Left ventricle myocardium superior (tissue), 1 donor: ENCODE measurements at places on chromosomes 4 and X. TPM values are rescaled to one million over a fixed set of nuclear protein-coding genes. Genes with fewer than 3 reads are reported as not detected.

- DNase-seq = no peak
Measured at GRCh38 chr4:166655231-166655630, 579.1 kb downstream of the SPOCK3 start.

TBC1D8B gene
- 1.6 TPM for total RNA-seq

- DNase-seq = no peak
Measured at GRCh38 chrX:119130911-119131310, 3.3 kb upstream of the KIAA1210 start.

DNA sequence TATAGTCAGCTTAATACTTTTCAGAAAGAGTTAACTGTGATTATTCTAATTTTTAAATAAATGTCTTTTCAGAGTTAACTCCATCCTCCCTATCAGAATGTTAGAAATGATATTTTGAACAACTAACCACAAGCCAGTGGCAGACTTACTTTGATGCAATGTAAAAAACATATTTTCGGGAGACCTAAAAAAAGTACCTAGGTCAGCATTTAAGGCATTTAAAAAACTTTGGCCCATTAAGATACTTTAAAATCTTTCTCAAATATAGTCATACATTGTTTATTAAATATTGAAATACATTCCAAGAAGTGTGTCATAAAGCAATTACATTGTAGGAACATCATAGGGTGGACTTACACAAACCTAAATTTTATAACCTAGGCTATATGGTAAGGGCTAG lies 426.1 kb downstream of the PABPC4L start:
- no peak for DNase-seq

GRCh38 chr4:177255359-177255758 lies 54.3 kb upstream of the NEIL3 start:
- no peak for DNase-seq
